NCI-H2081 treated with DMSO at 0.1 percent for 48 hours (cell line): ENCODE measurements at places on chromosomes 1 and 21.

DNA sequence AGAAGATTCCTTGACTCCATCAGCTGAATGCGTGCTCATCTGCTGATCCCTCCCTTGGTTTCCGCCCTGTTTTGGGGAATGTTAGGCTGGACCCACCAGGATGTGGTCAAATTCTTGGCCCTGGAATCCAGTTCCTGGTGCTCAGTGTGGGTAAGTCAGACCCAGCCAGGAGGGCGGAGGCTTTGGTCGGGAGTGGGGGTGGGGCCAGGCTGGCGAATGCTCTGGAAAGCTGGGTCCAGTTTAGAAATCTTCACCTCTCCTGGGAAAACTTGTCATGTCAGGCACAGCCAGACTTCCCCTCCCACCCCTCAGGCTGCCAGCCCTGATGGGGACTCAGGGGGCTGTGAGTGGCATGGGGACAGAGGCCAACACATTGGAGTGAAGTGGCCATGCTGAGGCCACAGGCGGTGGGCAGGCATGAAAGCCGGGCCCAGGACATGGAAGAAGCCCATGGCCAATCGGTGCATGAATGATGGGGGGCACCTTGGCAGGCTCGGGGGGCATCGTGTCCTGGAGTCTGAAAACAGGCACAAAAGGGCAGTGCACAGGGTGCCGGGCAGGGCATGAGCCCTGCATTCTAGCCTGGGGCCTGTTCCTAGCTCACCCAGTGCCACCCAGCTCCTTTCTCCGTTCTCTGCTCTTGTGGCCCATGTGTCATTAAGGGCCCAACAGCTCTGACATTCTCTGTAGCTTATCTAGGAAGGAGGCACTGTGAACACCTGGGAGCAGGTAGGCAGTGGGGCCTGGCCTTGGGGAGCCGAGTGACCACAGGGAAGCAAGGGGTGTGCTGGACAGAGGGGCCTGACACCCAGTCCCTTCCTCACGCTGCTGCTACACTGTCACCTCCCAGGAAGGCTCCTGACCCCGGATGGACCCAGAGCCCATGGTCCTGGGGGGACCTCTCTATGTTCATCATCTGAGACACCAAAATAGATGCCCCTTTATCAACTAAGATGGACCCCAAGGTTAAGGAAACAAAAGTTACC, 14.6 kb upstream of the PADI1 start:
- no peak for DNase-seq

- DNase-seq, result no peak
Measured at GRCh38 chr1:231885209-231885854, 258.7 kb downstream of the DISC1 start.

DNA sequence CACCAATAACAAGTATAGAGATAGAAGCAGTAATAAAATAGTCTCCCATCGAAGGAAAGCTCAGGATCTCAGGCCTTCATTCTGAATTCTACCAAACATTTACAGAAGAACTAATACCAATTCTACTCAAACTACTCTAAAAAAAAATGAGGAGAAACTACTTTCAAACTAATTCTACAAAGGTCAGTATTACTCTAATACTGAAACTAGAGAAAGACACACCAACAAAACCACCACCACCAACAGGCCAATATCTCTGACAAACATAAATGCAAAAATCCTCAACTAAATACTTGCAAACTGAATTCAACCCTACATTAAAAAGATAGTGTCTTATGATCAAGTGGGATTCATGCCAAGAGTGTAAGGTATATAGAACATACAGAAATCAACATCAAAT, 1078.4 kb downstream of the KCNT2 start:
- no peak for DNase-seq

- DNase-seq, result no peak
Measured at GRCh38 chr1:229155472-229155871, 115.4 kb upstream of the RAB4A start.
